Uterine smooth muscle cell (primary cell): ENCODE measurements at places on chromosomes 2 and 18. TPM values are rescaled to one million over a fixed set of nuclear protein-coding genes. Genes with fewer than 3 reads are reported as not detected.

The EVA1A gene
- total RNA-seq, result 35.9 and 46.4 TPM in 2 replicates

The SERPINB5 gene
- total RNA-seq, result not detected in 2 replicates

The SPDYA gene
- 1.6 and 1.9 TPM in 2 replicates for total RNA-seq

The CFAP65 gene
- not detected in 2 replicates for total RNA-seq

The FZD7 gene
- 29.1 and 33.4 TPM in 2 replicates for total RNA-seq

The PTPRN gene
- 9.0 and 58.1 TPM in 2 replicates for total RNA-seq

The PSMA8 gene
- not detected in 2 replicates for total RNA-seq

The NYAP2 gene
- total RNA-seq, result not detected in 2 replicates

The KIF1A gene
- not detected in 2 replicates for total RNA-seq

The LBX2 gene
- total RNA-seq, result 1.4 and 2.0 TPM in 2 replicates
